ENCODE measurements at places on chromosomes 16 and 17.

- no peak for DNase-seq
Observed at GRCh38 chr17:50541402-50541715, 5.6 kb upstream of the SPATA20 start.

DNA sequence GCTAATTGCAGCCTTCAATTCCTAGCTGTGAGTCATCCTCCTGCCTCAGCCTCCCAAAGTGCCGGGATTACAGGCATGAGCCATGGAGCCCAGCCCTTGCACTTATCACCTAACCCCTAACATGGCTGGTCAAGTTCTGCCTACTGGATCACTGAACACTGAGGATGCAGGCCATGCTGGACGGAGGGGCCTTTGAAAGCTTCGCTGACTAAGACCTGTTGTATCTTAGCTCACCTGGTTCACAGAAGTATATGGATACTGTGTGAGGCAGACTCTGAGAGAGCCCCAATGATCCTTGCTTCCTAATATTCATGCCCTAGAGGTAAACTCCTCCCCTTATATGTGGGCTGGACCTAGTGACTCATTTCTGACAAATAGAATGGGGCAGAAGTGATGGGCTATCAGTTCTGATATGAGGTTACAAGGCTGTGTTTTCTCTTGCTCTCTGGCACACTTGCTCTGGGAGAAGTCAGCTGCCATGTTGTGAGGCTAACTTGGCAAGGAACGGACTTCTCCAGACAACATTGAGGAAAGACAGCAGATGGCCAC is 11.7 kb upstream of the TMIGD1 start:
- DNase-seq: no peak

GRCh38 chr16:10558746-10559641 is 21.4 kb downstream of the EMP2 start:
- no peak for DNase-seq

DNA sequence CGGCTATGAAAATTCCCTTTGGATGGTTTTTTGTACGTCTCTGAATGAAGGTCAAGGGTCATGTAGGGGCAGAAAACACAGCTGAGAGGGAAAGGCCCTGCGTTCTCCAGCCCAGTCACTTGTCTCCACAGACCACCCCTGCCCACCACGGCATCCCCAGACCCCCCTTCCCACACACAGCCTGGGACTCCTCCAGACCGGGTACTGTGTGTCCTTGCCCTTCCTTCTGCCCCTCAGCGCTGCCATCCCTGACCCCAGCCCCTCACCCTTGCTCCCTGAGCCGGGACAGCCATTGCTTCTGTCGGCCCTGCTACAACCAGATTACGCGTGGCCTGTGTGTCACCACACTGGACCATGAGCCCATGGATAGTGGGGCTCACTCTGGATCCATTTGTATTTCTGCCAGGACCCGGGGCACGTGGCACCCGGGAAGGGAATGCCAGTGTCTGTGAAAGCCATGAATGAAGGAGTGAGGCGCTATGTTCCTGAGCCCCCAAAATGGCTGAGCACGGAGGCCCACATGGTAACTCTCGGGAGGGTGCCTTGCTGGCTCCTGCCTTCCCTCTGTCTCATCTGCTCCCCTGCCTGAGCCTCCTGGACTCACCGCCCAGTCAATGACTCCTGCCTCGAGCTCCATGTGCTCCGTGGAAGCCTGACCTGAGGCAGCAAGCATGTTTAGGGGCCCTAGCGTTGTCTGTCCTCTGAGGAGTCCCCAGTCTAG is 139.1 kb upstream of the FOXF1 start:
- DNase-seq: no peak

Data from fibroblast of skin of abdomen (primary cell).